ENCODE measurements at places on chromosomes 2 and 18. TPM values are rescaled to one million over a fixed set of nuclear protein-coding genes. Genes with fewer than 3 reads are reported as not detected.
A peak's percentile ranks its signal among the peaks of the same experiment; 100 is the strongest.

DNA sequence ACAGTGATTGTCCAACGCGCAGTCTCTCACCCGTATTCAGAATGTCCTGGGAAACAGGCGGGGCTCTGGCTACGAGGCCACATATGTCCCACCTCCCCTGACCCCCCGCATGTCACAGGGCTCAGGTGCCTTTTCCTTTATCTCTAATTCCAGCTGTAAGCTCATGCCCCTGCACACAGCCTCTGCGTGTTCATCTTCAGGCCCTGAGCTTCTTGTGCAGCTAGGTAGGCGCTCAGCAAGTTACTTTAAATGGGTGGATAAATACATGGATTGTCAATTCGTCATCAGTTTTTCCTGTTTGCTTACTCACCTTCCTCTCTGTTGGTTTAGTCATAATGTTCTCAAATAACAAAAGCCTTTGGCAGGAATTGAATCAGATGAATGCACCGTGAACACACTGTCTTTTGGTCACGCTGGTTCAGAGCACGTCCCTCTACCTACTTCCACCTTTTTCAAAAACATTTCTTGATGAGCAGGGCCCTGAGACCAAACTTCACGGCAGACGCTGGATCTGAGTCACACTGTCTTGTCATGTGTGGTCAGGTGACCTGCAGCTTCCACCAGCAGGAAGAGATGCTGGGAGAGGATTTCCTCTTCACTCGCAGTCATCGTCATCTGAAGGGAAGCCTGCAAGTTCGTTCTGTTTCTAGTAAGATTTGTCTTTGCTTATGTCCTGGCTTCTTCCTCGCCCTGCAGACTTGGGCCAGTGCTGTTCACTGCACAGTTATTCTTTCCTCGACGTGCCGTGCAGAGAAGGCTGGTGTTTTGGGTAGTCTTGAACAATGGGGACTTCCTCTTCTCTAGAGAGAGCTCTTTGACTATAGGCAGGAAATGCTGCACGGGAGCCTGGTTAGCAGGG, 138.1 kb downstream of the PTGR3 start:
- H3K36me3 ChIP-seq: peaks cover 8% of the 10 kb centered on the region
- peaks cover 25% of the 10 kb centered on the region for H3K4me1 ChIP-seq
- peak overlapping the region; percentile 99 for H3K27ac ChIP-seq

DNA sequence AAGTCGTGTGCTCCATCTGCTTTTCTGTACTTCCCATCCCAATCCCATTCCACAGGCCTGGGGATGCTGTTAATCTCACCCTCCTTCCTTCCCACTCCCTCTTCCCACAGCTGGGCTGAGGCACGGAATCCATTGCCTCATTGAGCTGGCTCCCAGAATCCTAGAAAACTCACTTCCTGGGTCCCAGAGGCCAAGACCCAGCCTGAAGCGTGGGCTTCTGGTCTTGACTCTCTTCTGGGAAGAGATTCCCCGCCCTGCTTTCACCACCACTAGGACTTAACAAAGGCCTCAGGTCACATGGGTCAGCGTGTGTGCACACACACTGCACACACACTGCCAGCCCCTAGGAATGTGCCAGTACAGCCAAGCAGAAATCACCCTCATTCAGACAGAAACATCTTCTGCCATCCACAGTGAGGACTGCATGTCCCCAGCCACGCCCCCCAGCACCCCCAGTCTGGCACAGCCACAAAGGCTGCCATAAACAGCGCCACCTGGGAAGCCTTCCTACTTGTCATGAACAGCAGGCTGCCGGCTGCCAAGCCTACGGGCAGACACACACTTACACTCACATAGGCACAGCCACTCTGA, 165.8 kb downstream of the TNS1 start:
- H3K27ac ChIP-seq: no peak overlapping the region
- no peaks in the 10 kb centered on the region for H3K36me3 ChIP-seq
- no peak overlapping the region for H3K4me3 ChIP-seq
- DNase-seq: no peak

DNA sequence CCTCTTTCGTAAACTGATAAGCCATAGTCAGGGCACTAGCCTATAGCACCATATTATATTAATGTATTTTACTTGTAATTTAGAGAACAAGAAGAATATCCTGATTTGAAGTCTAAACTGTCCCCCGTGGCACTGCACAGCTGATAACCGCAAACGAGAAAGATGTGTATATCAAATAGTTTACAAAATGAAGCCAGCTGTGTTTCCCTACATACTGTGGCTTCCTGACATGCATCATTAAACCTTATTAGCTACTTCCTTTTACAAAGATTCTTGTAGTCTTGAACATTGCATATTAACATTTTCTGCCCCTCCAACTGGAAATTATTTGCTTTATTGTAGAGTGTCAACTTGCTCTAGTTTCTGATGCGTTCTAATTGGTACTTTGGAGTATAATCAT, 153.5 kb upstream of the NFATC1 start:
- no peak overlapping the region for H3K4me3 ChIP-seq
- no peaks in the 10 kb centered on the region for H3K36me3 ChIP-seq
- H3K27me3 ChIP-seq: no peaks in the 10 kb centered on the region
- H3K27ac ChIP-seq: no peak overlapping the region
- no peak for DNase-seq

The E2F6 gene
- 8.2 TPM for total RNA-seq
